ENCODE measurements at places on chromosomes 12 and 14.

DNA sequence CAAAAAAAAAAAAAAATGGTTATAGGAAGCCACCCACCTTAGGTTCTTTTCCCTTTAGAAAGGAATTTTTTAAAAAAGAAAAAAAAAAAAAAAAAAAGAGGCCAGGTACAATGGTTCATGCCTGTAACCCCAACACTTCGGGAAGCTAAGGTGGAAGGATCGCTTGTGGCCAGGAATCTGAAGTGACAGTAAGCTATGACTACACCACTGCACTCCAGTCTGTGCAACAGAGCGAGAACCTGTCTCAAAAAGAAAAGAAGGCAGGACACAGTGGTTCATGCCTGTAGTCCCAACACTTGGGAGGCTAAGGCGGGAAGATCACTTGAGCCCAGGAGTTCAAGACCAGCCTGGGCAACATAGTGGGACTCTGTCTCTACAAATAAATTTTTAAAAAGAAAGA is 36.0 kb downstream of the SPTLC2 start:
- DNase-seq: no peak

DNA sequence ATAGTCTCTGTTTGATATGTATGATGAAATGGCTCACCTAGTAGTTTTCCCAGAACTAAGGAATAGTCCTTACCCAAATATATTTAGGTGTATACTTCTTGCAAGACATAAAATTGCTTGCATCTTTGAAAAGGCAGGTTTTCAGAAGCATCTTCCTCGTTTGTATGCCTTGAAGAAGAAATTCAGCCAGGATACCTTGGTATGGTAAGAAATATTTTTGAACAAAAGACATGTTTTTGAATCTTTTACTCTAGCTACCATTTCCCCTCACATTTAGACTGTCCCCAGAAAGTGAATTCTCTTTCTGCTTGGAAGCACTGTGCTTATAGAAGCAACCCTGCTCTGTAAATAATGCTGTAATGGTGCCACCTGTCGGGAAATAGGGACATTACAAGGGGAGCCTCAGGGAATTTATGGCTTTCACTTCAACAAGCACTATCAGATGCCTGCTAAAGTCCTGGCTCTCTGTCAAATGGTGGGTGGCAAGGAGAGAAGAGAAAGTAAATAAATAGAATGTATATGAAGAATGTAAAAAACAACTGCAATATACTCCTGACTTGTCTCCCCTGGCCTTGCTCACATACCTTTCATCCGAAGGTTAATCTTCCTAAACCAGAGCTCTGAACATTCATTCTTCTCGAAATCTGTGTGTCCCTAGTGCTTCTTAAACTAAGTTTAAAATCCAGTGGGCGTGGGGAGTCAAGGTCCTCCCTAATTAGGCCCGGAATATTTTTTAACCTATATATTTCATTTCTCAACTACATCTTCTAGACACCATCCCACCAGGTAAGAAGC is 6.1 kb downstream of the CCDC184 start:
- no peak for DNase-seq

- no peak for DNase-seq
Measured at GRCh38 chr12:100433701-100434100, 40.0 kb upstream of the NR1H4 start.

DNA sequence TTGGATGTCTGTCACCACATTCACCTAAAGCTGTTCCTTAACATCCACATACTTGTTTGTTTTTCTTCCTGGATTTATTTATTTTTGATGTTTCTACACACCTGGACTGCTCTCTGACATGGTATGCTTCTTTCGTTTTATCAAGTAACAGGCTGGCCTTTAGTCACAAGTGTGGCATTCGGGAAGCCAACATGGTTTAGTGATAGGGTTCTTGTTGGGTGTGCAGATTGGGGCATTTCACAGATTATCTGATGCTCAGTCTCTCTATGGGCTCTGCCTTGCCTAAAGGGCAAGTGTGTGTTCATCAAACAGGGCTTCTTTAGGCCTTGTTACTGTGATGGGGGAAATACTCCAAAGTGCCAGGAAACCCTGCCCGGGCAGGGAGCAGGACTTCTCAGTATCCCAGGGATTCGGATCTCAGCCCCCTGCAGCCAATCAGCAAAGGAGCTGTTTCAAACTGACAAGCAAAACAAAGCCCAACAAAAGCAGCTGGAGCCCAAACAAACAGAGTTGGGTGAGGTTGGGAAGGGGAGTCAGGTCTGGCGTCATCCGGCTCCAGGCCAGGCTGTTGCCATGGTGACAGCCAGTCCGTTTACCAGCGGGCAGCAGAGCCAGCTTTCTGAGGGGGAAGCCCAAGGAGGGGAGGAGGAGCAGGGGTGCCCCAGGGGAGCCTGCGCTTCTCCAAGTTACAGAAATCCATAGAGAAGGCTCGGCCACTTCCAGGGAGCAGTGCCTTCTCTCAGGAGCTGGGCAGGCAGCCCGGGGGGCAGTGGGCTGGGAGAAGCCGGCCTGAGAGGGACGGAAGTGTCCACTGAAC is 31.9 kb downstream of the FOS start:
- DNase-seq: no peak

DNA sequence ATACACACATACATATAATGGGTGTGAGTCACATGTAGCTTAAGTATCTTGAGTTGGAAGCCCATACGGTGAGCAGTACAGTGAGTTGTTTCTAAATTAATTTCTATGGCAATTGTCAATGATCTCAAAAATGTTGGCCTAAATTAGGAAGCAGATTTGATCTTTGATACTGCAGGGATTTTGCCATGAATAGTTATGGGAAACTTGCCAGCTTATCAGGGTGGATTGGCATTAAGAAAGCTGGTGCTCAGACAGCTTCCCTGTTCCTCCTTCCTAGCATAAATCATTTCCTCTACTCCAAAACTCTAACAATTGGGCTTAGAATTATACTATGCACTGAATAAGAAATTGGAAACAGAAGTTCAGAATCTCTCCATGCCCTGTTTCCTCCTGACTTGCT is 150.9 kb upstream of the FRMD6 start:
- DNase-seq: no peak

DNA sequence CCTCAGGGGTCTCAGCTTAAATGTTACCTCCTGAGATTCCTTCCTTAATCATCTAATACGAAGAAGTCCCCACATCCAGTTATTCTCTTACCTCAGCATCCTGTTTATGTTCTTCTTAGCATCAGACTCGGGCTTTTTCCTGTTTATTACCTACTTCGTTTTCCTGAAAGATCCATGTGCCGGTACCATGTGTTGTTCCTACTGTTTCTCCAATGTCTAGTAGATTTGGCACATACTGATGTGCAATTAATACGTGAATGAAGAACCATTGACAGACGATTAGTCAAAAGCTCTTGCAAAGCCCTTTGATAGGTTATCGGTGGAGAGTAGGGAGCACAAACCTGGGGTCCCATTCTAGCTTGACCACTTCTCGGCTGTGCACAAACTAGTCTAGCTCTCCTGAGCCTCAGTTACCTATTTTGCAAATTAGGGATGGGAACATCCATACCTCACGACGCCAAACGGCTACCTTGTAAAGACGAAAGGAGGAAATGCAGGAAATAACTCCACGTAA is 735 bp upstream of the MAPKAPK5 start:
- no peak for DNase-seq

DNA sequence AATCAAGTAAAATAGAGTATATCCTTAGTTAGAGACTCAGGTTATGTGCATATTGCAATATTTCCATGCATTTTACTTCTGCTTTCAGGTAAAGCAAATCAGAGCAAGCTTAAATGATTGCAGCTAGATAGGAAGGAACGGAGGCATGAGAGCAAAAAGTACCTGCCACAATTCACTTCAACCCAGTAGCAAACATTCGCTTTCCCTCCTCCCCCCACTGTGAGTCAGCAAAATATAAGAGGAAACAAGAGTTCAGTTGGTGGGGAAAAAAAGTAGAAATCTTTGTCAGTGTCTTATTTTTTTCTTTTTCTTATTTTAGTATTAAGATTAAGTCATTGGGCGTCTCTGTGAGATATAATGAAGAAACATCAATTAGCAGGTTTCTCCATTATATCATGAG is 475.4 kb downstream of the NPAS3 start:
- no peak for DNase-seq

- DNase-seq: no peak
Measured at GRCh38 chr12:46677749-46678148, 148.0 kb downstream of the SLC38A4 start.

DNA sequence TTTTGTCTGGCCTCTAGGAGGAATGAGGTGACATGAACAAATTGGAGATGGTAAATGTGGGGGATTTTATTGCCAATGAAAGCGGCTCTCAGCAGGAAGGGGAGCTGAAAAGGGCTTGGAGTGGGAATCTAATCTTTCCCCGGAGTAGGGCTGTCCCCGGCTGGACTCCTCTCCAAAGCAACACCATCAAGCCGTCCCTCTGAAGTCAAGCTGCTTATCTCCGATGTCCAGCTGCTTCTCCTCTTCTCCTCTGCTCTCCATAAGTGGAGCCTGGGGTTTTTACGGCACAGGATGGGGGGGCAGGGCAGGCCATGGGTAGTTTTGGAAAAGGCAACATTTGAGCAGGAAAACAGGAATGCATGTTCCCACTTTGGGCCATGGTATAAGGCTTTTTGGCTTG is 113.5 kb downstream of the TMEM132D start:
- DNase-seq: no peak

- no peak for DNase-seq
Measured at GRCh38 chr12:49942921-49943624, 7.5 kb upstream of the AQP2 start.

- DNase-seq: no peak
Measured at GRCh38 chr14:76662580-76662979, 98.7 kb upstream of the VASH1 start.

GRCh38 chr14:33957993-33958392 is 7.1 kb upstream of the EGLN3 start:
- DNase-seq: no peak

- no peak for DNase-seq
Measured at GRCh38 chr14:73221945-73222344, 15.4 kb upstream of the PAPLN start.

DNA sequence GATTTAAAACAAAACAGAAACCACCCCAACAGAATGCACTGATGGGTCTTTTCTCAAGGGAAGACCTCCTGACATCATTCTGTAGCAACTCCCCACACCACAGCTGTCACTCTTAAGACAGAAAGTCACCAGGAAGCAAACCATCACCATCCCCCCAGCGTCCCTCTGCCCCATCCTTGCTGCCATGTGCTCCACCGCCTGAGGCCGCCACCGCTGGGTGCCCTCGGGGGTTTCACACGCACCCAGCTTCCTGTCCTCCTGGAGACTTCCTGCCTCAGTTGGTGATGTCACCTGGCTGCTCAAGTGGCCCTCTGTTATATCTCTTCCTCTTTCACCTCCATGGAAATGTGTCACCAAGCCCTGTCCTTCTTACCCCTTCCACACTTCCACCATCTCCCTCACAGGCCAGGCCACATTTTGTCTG is 71.4 kb upstream of the GPR68 start:
- DNase-seq: peak; percentile 76

DNA sequence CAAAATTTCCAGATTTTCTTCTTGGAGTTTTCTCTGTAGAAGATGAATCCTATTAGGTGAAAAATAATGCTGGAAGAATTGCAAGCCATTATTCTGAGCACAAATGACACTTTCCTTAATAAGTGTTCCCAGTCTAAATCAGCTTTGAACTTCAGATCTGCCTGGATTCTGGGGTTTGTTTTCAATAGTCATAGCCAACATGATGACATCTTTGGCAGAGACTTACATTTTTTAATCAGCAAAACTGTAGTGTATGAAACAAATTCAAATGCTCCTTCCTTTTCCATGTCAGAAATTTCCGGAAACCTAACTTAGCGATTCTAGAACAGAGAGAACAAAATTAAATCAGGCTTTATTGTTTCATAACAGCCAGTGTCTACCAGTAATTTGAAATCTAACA is 88.5 kb downstream of the TSPAN8 start:
- no peak for DNase-seq

GRCh38 chr12:46855760-46856159 is 30.0 kb upstream of the SLC38A4 start:
- no peak for DNase-seq

GRCh38 chr12:111268738-111269572 is 99.9 kb downstream of the PHETA1 start:
- DNase-seq: no peak

DNA sequence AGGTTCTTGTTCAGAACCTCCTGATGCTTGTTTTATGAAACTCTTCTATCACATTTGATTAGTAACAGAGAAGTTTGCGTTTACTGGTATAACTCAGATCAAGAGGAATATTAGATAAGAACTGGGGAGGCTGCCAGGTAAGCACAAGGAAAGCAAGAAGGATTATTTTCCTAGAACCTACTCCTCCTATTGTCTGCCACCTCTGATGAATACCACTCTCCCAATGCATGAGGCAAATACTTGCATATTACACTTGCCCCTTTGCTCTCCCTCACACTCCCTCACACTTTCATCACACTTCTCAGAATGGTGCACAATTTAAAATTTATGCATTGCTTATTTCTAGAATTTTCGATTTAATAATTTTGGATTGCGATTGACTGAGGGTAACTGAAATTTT is 43.6 kb downstream of the LIN7A start:
- DNase-seq: no peak

GRCh38 chr12:96327346-96327745 is 72.9 kb downstream of the CDK17 start:
- DNase-seq: no peak

GRCh38 chr14:90774316-90774715 is 41.9 kb downstream of the TTC7B start:
- DNase-seq: no peak
